Activated naive CD4-positive, alpha-beta T cell treated with anti-CD3 and anti-CD28 coated beads, Interleukin-2, amount 10 ng/mL, durations not matched to agents 5 hours and 36 hours (primary cell): ENCODE measurements at places on chromosomes 7 and 10. TPM values are rescaled to one million over a fixed set of nuclear protein-coding genes. Genes with fewer than 3 reads are reported as not detected.

OR6V1 gene
- not detected for total RNA-seq

IL2RA gene
- 211 TPM for total RNA-seq

SSC4D gene
- 0.31 TPM for total RNA-seq

TMEM225B gene
- total RNA-seq: 1.3 TPM

PTPRE gene
- total RNA-seq: 30.8 TPM
